GM04504 (cell line): ENCODE measurements at places on chromosomes 11 and 22.

GRCh38 chr22:31105282-31105929 is 2.0 kb downstream of the SELENOM start:
- no peak for DNase-seq

DNA sequence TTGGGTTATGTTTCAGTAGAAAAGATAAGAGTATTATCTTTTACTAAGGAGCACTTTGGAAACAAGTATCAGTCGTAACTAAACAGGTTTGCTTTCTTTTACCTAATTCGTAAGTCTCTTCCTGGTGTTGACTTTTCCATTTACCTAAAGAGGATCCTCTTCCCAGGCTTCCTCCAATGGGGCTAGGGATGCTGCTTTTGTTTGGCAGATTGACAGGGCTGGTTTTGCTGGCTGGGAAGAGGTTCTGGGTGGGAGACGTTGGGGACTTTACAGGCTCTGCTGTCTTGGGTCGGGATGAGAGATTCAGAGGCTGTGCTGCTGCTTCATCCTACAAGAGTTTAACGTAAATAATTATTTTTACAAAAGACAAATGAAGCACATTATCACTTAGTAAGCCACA is 306.7 kb downstream of the SOX6 start:
- no peak for DNase-seq

DNA sequence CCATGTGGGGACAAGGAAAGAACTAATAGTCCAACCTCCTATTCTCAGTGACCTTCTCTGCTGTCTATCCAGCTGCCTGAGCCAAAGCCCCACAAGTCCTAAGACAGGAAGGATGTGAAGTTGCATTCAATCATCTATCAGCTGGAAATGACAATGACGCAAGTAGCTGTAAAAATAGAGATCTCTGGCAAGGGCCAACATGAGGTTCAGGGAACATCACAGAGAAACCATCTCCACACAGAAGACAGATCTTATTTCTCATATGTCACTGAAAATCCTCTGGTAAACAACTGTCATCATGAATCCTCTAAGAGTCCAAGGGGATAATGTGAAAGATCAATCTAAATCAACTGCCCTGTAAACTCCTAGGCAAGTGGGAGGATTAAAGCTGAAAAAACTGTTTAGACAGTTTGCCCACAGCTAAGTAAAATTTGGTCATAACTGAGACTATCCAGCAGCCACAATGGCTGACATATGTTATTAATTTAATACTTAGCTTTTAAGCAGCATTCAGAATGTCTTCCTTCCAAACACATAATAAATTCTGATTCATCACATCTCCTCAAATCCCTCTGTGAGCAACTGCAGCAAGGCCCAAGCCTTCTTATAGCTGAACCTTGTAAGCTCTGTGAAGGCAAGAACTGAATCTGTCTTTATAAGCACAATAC is 52.1 kb downstream of the ALG9 start:
- DNase-seq = peak; percentile 76

DNA sequence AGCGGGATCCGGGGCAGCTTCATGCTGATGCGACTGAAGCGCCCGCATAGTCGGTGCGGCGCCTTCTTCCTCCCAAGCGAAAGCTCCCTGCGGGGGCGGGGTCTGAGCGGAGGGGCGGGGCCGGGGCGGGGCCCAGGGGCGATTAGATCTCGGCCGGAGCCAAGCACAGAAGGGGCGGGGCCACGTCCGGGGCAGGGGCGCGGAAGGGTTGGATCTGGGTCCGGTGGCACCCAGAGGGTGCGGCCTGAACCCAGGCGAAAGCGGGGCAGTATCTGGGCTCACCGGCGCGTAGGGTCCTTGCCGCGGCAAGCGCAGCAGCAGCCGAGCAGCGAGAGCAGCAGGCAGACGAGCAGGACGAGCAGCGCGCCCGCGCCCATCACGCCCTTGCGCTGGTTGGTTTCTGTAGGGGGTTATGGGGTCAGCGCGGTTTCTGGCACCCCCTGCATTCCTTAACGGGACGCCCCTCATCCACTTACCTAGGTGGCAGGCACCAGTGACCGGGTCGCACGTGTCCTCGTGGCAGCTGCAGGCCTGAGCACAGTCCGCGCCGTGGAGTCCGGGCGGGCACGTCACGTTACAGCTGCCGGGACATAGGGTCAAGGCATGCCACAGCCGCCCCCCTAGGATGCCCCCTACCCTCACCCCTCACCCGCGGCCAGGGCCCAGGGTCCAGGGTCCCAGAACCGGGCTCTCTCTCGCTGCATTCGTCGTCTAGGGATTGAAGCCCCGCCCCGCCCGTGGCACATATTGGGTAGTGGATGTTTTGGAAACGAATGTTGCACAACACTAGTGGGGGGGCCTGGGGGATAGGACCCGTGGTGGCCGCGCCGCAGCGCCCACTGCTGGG is 8.1 kb downstream of the SCARF2 start:
- DNase-seq = no peak

DNA sequence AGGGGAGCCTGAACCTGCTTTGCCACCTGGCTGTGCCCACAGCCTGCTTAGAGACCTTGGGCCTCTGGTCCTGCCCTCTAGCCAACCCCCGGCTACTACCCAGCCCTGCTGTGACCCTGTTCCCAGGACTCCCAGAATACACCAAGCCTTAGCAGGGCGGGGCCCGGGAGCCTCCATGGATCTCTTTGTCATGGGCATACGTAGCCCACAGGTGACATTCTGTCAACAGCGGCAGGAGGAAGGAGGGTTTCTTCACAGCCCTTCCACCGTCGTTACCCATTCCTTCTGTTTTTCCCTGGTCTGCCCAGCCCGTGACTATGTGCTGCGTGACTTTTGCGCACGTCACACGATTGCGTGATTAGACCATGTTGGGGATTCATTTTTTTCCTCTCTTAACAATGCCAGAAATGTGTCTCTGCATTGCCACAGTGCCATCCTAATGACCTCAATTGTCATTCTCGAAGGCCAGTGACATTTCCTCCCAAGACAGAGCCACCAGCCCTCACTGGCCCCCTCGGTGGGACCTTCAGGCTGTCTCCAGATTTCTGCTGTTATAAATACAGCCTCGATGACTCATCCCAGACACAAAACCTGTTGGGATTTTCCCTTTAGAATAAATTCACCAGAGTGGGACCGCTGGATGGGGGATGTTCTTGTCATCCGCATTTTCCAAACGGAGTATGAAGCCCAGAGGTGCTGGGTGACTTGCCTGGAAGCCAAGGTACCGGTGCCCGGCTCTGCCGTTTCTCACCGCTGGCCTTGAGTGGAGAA is 9.0 kb downstream of the SYT12 start:
- no peak for DNase-seq

- no peak for DNase-seq
Measured at GRCh38 chr11:65586676-65587075, 8.9 kb downstream of the KCNK7 start.

- no peak for DNase-seq
Measured at GRCh38 chr11:70717936-70718595, 319.7 kb downstream of the CTTN start.

DNA sequence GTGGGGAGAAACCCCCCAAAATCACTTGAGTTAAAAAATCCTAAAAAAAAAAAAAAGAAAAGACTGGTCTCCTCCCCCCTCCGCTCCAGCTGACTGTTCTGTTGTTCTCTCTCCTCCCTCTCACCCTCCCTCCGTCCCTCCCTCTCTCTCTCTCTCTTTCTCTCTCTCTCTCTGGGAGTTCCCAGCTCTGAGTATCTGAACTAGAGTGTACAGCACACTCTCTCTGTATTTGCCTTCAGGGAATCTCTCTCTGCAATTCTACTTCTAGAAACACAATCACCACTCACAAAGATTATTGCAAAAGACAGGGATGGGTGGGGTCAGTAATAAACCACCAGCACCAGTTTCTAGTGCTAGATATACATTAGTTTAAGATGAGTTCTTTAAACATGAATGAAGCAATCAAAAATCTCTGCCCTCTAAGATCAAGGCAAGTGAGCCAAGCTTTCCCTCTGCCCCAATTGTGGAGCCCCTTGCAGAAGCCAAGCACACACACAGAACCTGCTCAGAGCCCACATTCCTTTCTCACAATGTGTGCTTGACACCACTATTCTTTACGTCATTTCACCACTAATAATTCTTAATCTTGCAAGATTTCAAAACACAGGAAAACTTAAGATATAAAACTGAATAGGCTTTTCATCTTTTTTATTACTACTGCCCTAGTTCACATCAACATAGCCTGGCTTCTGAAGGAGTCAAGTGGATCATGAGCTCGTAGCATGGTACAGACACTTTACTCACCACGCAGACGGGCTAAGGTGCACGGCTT is 133.5 kb downstream of the RBFOX2 start:
- peak; percentile 75 for DNase-seq

DNA sequence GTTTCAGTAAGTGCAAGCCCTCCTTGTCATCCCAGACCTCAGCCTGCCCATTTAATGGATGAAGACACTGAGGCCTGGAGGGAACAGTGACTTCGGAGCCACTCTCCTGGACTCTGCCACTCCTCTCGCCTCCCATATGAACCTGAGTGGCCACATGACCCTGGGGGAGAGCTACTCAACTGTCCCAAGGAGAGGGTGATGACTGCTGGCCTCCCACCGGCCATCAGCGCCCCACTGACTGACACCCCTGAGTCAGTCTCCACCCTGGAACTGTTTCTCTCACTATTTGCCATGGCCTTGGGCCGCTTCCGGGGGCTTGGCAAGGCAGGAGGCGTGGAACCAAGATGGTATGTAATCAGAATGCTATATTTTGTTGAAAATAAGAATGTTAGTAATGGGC is 17.1 kb downstream of the LRP5 start:
- DNase-seq = no peak

DNA sequence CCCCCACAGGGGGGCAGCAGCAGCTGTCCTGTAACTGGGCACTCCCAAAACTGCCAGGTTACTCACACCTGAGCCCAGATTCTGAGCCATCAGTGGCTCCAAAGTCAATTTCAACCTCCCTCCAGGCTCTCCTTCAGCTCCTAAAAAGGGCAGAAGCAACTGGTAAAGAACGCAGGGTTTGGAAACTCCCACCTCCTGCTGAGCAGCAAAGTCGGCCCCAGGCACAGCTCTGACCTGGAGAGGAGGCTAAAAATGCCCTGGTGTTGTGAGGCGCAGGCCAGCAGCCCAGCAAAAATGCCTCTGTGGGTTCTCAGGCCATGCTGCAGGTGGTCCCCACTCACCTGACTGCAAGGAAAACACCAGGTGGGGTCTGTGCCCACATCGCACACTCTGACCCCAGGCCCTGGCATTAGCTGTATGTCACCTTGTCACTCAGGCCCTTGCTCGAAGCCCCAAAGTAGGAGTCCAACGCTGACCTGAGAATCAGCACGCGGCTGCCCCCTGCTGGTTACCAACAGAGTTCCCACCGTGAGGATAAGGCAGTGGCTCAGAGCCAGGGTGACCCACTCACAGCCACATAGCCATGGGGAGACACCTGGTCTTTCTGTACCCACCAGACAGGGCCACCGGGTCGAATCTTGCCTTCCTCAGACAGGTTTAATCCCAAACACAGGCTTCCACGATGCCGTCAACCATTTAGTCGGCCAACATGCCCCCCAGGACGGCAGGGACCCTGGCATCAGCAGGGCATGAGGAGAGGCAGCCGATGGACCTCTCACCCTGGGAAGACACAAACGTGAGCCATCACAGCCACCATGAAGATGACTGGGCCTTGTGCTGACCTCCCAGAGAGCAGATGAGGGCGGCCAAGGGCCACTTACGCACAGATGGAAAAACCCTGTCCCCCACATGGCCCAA is 11.1 kb downstream of the POLR3H start:
- no peak for DNase-seq

DNA sequence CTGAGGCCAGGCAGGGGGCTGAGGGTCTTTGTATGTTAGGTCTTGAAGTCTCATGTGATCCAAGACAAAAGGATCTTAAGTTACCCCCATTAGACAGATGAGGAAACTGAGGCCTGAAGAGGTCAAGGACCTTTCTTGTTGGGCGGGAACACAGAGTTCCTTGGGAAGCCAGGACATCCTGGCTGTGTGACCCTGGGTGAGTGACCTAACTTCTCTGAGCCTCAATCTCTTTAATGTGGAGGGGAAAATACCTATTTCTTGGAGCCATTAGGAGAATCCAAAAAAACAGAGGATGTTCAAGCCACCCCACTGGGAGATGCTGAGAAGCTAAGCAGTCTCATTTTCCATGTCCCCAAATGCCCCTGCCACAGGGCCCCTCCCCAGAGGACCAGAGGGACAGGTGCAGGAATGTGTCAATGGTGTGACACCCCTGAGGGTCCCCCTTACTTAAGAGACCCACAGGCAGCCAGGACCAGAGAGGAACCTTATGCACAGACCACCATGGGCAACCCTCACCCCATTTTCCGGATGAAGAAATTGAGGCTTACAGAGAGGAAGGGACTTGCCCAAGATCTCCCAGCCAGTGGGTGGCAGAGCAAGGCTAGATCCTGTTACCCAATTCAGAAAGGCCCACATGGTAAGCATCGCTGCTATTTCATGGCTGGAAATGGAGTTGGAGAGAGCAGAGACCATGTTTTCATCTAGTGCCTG is 8.0 kb downstream of the RAC2 start:
- no peak for DNase-seq

- no peak for DNase-seq
Measured at GRCh38 chr11:18844753-18845367, 53.3 kb upstream of the PTPN5 start.

DNA sequence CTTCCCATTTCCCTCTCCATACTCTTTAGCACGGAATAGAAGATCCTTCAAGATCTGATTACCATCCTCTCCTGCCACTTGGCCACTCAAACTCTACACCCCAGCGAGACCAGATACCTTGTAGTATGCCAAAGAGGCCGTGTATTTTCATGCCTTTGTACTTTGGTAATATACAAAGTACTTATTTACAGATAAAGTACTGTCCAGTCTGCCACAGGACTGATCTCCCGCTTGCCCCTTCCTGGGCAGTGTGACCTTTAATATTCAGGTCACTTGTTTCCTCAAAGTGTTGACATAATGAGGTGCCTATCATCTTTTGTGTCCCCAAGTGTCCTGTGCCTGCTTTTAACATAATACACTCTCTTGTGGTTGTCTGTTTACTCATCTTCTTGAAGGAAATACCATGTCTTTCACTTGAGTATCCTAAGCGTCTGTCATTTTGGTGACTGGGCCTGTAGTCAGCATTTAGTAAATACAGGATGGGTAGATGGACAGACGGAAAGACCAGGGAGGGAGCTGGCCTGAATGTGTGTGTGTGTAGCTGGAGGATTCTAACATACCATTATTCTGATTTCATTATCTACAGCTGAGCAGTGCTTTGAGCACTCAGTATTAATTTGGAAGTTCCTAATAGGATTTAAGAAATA is 137.4 kb downstream of the NAV2 start:
- DNase-seq = no peak

- peak; percentile 40 for DNase-seq
Measured at GRCh38 chr11:126830216-126830806, 170.3 kb downstream of the KIRREL3 start.

DNA sequence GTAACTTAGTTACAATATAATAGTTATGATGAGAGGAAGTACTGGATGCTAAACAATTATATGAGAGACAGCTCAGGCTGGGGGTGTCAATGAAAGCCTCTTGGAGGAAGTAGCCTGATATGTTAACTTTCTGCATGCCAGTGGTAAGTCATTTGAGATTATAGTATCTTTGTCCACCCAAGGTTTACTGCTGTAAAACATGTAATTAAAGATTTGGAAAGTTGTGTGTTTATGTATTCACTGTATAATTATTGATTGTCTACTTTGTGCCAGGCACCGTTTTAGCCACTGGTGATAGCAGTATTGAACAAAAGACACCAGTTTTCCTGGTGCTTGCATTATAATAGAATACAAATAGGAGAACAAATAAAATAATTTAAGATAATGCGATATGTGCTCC is 624 bp upstream of the DNAJB7 start:
- DNase-seq = no peak

GRCh38 chr11:63289658-63290057 is 46.3 kb upstream of the SLC22A25 start:
- DNase-seq = no peak

GRCh38 chr11:8726395-8726794 is 43.8 kb downstream of the RPL27A start:
- no peak for DNase-seq

- DNase-seq = no peak
Measured at GRCh38 chr11:119641983-119642745, 86.8 kb downstream of the NECTIN1 start.
